NCI-H446 (cell line): ENCODE measurements at places on chromosomes 1 and 21.
A peak's percentile ranks its signal among the peaks of the same experiment; 100 is the strongest.

- no peak for DNase-seq
These were observed 129.0 kb downstream of the TGFB2 start for GRCh38 chr1:218474128-218474527.

- DNase-seq: no peak
These were observed 159.9 kb upstream of the AJAP1 start for GRCh38 chr1:4494558-4494957.

DNA sequence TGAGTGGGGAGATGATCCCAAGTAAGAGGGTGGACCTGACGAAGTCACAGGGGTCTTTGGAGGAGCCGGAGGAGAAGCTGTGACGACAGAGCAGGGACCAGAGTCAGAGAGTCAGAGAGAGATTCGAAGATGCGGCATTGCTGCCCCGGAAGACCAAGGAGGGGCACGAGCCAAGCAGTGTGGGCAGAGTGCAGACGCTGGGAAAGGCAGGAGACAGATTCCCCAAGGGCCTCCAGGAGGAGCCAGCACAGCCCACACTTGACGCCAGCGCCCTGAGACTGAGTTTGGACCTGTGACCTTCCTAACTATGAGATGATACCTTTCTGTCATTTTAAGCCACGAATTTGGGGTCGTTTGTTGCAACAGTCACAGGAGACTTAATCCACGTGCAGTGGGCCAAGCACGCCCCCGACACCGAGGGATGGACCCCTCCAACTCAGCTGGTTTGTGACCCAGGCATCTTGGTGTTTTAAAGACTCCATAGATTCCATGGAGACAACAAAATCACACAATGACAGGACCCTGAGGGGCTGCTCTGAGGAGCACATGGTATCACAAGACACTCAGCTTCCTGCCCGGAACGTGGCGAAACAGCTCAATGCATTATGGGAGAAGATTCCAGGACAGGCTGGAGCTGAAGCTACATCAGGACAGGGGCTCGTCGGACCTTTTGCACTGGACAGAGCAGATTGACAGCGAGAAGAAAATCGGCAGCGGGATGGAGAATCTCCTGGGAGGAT lies 11.0 kb upstream of the TFF1 start:
- no peak for DNase-seq

DNA sequence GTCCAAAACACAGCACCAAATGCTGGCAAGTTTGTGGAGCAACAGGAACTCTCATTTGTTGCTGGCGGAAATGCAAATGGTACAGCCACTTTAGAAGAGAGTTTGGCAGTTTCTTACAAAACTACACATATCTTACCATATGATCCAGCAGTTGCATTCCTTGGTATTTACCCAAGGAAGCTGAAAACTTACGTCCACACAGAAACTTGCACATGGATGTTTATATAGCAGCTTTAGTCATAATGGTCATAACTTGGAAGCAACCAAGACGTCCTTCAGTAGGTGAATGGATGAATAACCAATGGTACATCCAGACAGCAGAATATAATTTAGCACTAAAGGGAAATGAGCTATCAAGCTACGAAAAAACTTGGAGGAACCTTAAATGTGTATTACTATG lies 66.4 kb downstream of the MARK1 start:
- no peak for DNase-seq

DNA sequence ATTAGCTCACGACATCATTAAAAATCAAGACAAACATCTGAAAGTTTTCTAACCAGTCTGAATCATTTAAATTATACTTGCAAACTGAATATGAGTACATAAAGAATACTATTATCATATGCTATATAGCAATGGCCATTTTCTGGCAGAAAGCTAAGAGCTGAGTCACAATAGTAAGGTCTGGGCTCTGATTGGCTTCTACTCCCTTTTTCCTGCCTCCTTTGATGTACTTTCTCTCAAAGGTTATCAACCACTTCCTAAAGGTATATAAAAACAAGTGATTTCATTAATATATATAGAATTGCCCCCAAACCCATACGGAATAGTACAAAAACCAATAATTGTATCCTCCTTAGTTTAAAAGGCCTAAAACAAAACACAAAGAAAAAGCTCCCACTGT lies 7.0 kb downstream of the KCNA3 start:
- no peak for DNase-seq

DNA sequence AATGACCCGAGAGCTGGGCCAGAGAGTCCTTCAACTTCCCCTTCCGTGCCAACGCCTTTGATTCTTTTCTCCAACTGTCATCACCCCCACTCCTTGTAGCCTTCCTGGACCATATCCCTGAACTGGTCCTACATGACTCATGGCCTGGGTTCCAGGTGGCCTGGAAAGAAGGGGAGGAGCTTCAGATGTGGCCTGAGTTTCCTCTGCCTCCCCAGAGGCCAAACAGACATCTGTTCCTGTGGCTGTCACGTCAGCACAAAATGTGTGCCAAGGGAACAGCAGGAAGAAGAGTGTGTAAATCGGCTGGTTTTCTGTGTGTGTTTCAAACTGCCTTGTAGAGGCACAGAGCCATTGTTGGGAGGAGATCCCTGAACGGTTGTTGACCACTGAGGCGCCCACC lies 24.9 kb upstream of the KIRREL1 start:
- DNase-seq: peak; percentile 86

GRCh38 chr1:57164584-57164983 lies 198.8 kb upstream of the C8B start:
- DNase-seq: no peak

DNA sequence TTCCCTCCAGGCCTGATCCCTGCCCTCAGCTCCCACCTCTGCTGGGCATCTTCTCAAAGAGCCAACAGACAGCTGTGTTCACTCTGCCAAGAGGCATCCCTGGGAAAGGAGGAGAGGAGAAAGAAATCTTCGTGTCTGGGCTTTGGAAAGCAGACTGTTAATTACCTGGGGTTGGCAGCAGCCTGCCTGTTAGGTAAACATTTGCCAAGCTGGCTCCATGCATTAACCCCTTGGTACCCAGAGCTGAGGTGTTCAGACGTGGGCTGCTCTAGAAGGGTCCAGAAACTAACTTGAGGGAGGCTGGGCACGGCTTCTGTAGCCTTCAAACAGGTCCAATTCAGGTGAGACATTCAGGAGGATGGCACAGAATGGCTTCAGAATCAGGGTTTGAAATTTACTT lies 8.7 kb upstream of the EXTL1 start:
- DNase-seq: no peak

DNA sequence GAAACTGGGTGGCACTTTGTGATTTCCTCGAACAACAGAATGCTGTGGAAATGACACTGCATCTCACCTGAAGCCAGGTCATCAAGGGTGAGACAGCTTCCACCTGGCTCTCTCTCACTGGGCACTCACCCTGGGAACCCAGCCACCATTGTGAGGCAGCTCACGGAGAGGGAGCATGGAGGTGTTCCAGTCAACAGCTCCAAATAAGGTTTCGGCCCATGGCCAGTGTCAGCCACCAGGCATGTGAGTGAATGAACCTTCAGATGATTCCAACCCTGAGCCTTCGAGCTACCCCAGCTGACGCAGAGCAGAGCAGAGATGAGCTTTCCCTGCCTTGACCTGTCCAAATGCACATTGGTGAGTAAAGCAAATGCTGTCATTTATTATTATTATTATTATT lies 58.1 kb downstream of the SYDE2 start:
- no peak for DNase-seq

DNA sequence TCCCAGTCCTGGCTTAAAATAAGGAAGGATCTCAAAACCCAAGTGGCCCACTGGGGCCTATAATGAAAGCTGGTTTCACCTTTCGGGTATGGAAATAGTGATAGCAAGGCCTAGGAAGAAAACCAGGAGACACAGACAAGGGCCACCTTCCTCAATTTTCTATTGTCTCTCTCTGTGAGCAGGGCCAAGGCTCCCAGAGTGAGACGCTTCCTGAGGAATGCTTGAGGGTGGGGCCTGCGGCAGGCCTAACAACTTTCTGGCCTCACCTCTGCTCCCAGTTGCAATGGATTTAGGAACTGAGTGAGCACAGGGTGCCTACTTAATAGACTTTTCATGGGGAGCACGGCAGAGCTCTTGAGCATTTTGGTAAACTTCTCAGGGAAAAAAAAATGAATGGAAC lies 300.9 kb downstream of the ASTN1 start:
- DNase-seq: no peak

GRCh38 chr1:181397845-181398244 lies 85.5 kb upstream of the CACNA1E start:
- DNase-seq: no peak

GRCh38 chr21:22711636-22712035 lies 1713.4 kb downstream of the NCAM2 start:
- DNase-seq: peak; percentile 73

DNA sequence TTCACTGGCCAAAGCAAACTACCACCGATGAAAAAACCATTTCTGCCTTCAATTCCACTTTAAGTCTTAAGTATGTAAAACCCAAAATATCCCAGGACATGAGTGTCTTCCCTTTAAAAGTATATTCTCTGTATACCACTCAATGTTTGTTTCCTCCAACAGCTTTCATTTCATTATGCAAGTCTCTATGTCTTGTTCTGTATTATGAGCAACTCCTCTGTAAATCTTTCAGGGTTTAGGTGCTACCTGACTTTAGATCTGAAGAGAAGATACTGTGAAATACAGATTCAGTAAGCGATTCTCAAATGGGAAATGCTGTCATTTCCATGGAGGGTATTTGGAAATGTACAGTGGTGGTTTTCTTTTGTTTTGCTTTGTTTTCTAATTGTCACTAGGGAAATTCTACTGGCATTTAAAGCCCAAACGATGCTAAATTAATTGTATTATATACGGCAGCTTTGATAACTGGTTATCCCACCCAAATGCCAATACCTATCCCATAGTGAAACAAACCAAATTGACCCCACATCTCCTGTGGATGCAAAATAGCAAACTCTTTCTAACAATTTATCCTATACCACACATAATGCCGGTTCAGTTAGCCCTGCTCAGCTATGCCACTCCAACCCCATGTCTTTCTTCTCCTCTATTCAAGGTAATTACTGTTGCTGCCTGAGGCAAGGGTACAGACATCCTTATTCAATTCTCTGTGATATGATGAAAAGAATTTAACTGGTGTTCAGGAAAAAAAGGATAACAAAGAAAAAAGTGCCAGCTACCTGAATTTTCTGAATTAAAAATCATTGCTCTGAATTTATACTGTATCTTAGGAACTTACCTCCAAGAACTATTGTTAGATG lies 182.8 kb downstream of the EIF4G3 start:
- DNase-seq: no peak

DNA sequence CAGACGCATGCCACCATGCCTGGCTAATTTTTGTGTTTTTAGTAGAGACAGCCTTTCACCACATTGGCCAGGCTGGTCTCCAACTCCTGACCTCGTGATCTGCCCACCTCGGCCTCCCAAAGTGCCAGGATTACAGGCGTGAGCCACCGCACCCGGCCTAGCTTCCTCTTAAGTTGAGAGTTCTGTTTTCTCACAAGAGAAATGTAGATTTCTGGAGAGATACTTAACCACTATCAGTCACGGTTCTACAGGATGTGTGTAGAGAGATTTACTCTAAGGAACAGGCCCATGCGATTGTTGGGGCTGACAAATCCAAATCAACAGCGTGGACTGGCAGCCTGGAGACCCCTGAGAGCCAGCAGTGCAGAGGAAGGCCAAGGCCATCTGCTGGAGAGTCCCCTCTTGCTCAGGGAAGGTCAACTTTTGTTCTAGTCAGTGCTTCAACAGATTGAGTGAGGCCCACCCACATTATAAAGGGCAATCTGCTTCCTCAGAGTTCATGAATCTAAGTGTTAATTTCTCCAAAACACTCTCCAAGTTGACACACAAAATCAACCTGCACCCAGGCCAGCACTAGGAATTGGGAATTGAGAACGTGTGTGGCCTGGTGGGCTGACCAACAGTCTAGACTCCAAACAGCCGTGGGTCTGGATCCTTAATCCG lies 38.7 kb downstream of the CHAF1B start:
- no peak for DNase-seq

DNA sequence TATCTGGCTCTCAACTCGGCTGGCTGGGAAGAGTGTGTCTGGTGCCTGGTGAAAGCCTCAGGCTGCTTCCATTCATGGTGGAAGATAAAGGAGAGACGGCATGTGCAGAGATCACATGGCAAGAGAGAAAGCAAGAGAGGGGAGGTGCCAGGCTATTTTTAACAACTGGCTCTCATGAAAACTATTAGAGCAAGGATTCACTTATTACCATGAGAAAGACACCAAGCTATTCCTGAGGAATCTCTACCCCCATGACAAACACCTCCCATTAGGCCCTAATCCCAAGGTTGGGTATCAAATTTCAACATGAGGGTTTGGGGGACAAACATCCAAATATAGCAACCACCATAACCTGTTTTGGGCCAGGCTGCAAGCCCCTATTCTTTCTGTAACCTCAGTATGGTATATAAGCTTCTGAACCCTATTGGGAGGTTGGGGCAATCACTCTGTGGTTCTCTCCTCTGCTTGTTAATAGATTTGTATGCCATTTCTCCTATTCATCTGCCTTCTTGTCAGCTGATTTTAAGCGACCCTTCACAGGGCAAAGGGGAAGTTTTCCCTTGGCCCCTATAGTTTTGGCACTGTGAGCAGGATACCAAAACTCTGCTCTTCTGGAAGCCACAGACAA lies 179.0 kb upstream of the TNR start:
- no peak for DNase-seq

GRCh38 chr1:32201011-32201855 lies 838 bp downstream of the CCDC28B start:
- peak; percentile 42 for DNase-seq

DNA sequence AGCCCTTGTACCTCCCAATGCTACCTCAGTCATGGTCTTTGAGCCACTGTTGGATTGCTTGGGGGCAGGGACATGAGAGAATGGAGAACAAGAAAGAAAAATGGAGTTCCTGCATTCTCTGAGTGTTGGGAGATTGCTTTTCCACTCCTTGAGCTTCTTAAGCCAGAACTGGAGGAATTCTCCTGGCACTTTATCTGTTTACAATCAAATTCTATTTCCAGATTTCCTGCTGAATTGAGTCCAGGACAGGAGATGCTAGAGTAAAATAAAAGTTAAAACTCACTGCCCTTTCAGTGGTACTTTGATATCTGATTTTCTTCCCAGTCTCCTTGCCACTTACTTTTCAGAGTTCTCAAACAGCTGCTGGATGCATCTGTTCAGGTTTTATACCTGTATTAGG lies 24.4 kb upstream of the DEPDC1 start:
- no peak for DNase-seq

- DNase-seq: no peak
These were observed 120.7 kb upstream of the JUN start for GRCh38 chr1:58904299-58905125.
